ENCODE measurements at places on chromosomes 7 and 10. TPM values are rescaled to one million over a fixed set of nuclear protein-coding genes. Genes with fewer than 3 reads are reported as not detected.

Gene MMS19
- 98.8 TPM for total RNA-seq

Gene SPDYE1
- total RNA-seq = not detected

- DNase-seq = no peak
- no peaks in the 10 kb centered on the region for H3K36me3 ChIP-seq
- H3K4me1 ChIP-seq = no peaks in the 10 kb centered on the region
- no peak overlapping the region for H3K27ac ChIP-seq
- peaks cover 62% of the 10 kb centered on the region for H3K27me3 ChIP-seq
These were observed 151.5 kb downstream of the GLI3 start for GRCh38 chr7:42085531-42085930.

DNA sequence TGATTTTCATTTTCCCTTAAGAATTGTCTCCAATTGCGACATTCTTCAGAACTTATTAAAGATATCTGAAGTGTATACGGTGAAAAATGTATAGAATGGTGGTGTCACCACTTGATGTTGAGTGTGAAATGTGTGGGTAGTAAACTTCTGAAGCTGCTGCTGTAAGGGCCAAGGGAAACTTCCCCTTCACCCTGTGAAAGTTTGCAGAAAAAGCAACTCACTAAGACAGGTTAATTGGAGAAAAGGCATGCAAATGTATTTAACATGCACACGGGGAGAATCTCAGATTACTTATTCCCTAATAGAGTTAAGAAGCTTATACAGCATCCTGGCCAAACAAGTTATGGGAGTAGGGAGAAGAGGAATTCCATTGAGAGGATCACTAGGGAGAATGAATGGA is 173.0 kb downstream of the NSUN6 start:
- no peak overlapping the region for H3K4me3 ChIP-seq
- no peak overlapping the region for H3K27ac ChIP-seq
- DNase-seq = no peak
- peaks cover 8% of the 10 kb centered on the region for H3K27me3 ChIP-seq
- no peaks in the 10 kb centered on the region for H3K36me3 ChIP-seq

GRCh38 chr7:69162931-69163670 is 435.2 kb upstream of the AUTS2 start:
- no peak overlapping the region for H3K27ac ChIP-seq
- no peak overlapping the region for H3K4me3 ChIP-seq
- no peak for DNase-seq
- no peaks in the 10 kb centered on the region for H3K4me1 ChIP-seq
- H3K27me3 ChIP-seq = no peaks in the 10 kb centered on the region

DNA sequence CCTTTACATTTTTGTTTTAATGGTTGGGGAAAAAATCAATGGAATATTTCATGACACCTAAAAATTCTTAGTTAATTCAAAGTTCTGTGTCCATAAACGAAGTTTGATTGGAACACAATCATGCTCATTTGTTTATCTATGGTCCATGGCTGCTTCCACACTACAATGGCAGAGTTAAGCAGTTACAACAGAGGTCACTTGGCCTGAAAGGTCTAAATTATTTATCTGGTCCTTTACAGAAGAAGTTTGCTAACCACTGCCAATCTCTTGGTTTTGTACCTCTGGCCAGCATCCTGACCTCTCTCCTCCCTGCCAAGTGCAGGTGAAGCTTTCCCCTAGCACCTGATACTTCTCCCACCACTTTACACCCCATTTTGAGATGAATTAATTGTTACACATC is 61.5 kb downstream of the SRPK2 start:
- no peaks in the 10 kb centered on the region for H3K36me3 ChIP-seq
- H3K27ac ChIP-seq = no peak overlapping the region
- no peaks in the 10 kb centered on the region for H3K4me1 ChIP-seq
- H3K4me3 ChIP-seq = no peak overlapping the region
